Gastrocnemius medialis (tissue), 4 donors: ENCODE measurements at places on chromosomes 4 and X.

DNA sequence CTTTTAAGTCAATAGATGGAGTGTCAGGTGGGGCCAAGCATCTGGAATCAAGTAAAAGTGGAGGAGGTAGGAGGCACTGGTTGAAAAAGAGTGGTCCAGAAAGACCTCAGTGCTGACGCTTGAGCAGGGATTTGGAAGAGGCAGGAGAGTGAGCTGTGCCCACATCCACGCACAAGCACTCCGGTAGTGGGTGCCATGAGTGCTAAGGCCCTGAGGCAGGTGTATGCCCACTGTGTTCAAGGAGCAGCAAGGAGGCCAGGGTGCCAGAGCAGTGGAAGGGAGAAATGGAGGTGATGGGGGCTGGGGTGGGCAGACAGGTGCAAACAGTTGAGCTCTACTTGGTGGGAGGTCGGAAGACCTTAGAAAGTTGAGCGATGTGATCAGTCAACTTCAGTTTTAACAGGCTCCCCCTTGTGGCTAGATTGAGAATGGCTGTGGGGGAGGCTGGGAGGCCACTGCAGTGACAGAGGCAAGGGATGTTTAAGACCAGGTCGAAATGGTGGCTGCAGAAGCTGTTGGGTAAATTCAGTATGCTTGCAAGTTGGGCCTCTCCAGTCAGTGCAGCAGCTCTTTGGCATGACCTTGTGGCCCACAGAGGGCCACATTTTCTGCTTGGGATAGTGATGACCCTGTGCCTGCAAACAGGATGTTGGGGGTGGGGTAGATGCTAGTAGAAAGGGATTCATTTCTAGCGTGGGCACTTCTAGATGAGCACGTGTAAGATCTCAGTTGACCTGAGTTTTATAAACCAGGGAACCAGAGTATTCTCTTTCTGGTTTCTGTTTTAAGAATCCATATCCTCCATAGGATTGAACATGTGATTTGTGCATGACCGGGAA lies 12.7 kb downstream of the TKTL1 start:
- peak; percentile 29 for DNase-seq

- DNase-seq, result no peak
These were observed 388.2 kb downstream of the OPHN1 start for GRCh38 chrX:68045008-68045577.

DNA sequence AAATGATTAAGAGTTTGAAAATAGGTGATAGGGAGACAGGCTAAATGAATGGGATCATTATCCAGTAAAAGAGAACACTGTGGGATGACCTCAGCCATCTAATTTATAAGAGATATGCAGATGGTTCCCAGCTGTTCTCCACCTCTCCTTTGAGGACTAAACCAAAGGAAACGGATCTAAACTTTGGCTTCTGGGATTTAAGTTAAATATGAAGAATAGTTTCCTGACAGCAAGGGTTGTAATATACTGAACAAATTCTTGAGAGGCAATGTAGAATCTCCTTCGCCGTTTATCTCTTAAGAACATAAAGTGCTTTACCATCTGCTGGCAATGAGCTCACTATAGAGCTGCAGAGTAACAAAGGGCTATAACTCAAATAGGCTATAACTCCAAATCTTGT lies 35.4 kb upstream of the HPGDS start:
- no peak for DNase-seq

- DNase-seq, result no peak
These were observed 63.8 kb upstream of the GABRQ start for GRCh38 chrX:152573866-152574265.

GRCh38 chr4:55887594-55887993 lies 34.1 kb downstream of the EXOC1 start:
- no peak for DNase-seq

GRCh38 chrX:125131164-125131563 lies 188.5 kb upstream of the TEX13C start:
- no peak for DNase-seq

DNA sequence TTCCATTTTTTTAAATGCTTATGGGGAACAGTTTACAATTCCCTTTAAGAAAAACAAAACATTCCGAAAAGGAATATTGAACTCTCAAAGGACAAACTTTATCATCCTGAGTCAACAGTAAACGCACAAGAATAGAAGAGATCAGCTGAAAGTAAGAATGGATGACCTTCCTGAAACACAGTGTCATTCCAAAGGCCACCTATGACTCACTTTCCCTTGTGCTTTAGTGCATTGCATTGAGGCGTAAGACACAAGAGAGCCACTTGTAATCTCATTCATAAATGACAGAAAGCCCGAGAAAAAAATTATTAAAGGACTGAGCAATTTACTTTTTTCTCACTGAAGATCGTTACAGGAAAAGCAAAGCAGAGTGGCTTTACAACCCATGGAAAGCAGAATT lies 1062.4 kb upstream of the DIAPH2 start:
- no peak for DNase-seq

DNA sequence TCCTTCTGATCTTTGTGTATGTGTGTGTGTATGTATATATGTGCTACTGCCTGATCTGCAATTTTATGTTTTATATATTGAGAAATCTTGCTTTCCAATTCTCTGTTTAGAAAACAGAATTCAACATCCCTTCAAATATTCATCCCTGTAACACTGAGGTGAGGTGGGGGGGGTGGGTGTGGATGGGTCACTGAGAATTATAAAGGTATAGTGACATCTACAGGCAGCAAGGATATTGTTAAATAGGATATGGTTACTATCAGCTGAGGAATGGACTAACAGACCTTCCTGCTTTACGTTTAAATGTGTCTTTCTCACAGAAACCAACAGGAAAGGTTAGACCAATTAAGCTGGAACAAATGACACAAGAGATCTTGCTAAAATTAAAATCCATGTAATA lies 19.0 kb upstream of the MAGEB2 start:
- no peak for DNase-seq

GRCh38 chrX:112254896-112255295 lies 172.3 kb upstream of the TRPC5 start:
- DNase-seq, result no peak
